ENCODE measurements at places on chromosomes 1 and 21.

- DNase-seq = no peak
Measured at GRCh38 chr1:109984190-109984455, 442 bp upstream of the AHCYL1 start.

DNA sequence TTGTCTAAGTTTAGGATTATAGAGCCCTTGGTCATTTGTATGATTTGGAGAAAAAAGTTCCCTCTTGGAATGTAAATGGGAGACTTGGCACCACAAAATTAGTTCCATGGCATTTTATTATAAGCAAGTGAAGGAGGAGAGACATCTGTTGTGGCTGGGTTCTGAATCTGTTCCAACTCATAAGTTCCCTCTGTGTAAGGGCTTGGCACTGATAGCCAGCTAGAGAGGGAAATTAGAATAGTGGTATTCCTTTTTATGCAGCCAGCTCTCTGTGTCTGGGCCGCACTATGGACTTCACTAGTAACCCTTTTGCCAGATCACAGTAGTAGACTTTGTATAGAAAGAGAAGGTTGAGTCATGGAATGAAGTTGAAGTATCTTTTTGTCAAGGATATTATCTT, 31.1 kb downstream of the GNAI3 start:
- DNase-seq = peak; percentile 57

DNA sequence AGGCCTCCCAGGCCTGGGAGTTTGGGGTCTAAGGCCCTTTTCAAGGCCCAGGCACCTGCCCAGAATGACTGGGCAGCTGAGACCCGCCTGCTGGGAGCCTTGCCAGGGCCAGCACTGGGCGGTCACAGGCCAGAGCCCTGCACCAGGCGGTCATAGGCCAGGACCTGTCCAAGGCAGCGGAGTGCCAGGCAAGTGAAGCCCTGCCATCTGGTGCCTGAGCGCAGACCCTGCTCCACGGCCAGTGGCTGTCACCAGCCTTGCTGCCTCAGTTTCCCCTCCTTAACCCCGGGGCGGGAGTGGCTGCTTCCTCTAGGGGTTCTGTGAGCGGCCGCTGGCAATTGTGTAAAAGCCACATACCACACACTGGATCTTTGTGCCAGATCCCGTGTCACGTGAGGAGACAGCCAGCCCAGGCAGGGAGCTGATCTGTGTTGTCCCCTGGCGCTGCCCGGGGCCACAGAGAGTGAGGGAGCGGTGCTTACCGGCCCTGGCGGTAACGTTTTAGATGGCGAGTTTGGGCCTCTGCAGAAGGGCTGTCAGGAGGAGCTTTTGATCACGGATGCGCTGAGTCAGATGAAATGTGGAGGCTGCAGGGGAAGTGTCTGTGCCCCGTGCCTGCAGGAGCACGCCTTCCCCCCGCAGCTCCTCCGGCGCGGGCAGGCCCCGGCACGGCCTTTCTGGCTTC, 4.6 kb downstream of the COL18A1 start:
- no peak for DNase-seq

GRCh38 chr1:22491995-22492715, 40.5 kb downstream of the ZBTB40 start:
- DNase-seq = no peak
